Right ventricle myocardium superior (tissue), 1 donor: ENCODE measurements at places on chromosomes 2 and 18. TPM values are rescaled to one million over a fixed set of nuclear protein-coding genes. Genes with fewer than 3 reads are reported as not detected.

DNA sequence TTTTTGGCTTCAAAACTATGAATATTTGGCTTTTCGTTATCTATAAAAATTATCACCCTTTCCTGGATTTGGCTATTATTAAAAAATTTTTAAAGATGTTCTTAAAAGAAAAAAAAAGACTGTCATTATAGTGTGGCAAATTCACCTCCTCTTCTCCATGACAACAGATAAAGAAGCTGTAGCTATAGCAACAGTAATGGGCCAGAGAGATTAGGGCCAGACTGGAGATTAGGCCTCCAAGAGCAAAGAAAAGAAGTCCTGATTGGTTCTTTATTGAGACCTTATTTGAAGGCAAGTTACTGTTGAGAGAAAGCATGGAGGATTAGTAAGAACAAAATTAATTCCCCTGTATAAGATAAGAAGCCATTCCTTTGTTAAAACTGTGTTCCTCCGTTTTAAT is 812.5 kb downstream of the DCC start:
- no peak for DNase-seq

- peak; percentile 38 for DNase-seq
Observed at GRCh38 chr2:14255135-14255820, 377.2 kb upstream of the LRATD1 start.

GRCh38 chr2:20094142-20094755 is 42.8 kb upstream of the LAPTM4A start:
- no peak for DNase-seq

DNA sequence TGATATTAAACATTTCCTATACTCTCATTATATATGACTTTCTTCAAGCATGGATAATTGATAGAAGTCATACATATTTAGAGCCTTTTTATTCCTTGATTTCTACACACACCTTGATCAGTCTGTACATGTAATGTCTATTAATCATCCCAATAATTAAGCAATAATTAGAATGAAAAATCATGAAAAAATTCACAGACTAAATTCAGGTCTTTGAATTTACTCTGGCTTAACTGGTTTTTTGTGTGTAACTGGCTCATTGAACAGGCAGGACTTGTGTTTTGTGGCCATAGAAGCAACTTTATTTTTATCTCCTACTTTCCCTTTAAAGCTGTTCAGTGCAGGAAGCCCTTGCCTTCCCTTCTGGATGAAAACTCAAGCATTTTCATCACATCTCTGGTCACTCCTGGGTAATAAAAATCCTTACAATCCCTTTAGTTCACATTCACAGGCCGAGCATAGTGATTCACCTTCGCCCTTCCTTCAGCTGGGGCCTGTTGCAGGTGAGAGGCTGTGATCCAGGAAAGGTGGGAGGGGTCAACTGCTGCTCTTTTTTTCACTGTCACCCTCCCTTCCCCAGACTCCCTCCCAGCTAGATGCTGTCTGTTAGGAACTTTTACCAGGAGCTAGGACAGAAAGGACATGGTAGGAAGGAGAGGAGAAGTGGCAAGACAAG is 58.0 kb upstream of the ITSN2 start:
- DNase-seq, result no peak

DNA sequence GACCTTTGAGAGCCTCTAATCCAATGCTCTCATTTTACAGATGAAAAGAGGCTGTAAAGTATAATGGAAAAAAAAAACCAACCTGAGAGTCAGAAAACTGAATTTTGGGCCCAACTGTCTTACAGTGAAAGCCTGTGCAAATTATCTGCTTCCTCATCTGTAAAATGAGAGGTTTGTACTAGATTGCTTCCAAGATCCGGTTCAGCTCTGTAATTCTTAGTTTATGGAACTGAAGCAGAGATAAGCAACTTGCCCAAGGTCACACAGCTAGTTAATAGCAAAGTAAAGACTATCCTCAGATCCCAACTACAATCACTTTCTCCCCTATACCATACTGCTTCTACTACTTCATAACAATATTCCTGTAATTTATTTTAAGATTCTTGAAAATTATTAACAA is 6.3 kb downstream of the TLK1 start:
- no peak for DNase-seq

The CCBE1 gene
- 3.9 TPM for total RNA-seq

The ITGB6 gene
- total RNA-seq, result 2.9 TPM
